Breast epithelium (tissue), 4 donors: ENCODE measurements at places on chromosomes 5 and 9. TPM values are rescaled to one million over a fixed set of nuclear protein-coding genes. Genes with fewer than 3 reads are reported as not detected.
A peak's percentile ranks its signal among the peaks of the same experiment; 100 is the strongest.

- DNase-seq: no peak
These were observed 39.8 kb downstream of the STARD4 start for GRCh38 chr5:111472579-111472978.

PDCD1LG2 gene
- 8.0 TPM for total RNA-seq

GRCh38 chr5:139577689-139578290 is 16.7 kb downstream of the UBE2D2 start:
- DNase-seq: no peak

UBE2QL1 gene
- 0.44 TPM for total RNA-seq

- DNase-seq: no peak
These were observed 76.8 kb upstream of the SH3PXD2B start for GRCh38 chr5:172530878-172531703.

PRDM9 gene
- not detected for total RNA-seq

GRCh38 chr9:129077236-129077635 is 3.7 kb upstream of the DOLPP1 start:
- DNase-seq: no peak

GRCh38 chr5:140324041-140324600 is 21.2 kb upstream of the PFDN1 start:
- DNase-seq: no peak

GDNF gene
- 0.33 TPM for total RNA-seq

DNA sequence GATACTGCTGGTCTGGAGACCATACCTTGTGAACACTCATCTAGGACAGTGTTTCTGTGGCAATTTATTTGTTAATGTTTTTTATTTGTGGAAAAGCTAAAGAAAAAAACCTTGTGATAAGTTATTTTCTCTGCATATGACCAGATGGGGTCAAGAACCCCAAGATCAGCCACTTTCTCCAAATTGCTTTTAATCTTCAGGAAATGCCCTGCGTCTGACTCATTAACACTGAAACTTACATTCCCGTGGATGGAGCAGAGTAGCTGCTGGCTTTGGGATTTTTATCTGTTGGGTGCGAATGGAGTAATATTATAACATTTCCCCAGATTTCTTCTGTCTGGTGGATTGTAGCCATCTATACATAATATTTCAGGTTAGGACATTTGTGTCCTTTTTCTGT is 444.5 kb downstream of the SH3GL2 start:
- no peak for DNase-seq

DNA sequence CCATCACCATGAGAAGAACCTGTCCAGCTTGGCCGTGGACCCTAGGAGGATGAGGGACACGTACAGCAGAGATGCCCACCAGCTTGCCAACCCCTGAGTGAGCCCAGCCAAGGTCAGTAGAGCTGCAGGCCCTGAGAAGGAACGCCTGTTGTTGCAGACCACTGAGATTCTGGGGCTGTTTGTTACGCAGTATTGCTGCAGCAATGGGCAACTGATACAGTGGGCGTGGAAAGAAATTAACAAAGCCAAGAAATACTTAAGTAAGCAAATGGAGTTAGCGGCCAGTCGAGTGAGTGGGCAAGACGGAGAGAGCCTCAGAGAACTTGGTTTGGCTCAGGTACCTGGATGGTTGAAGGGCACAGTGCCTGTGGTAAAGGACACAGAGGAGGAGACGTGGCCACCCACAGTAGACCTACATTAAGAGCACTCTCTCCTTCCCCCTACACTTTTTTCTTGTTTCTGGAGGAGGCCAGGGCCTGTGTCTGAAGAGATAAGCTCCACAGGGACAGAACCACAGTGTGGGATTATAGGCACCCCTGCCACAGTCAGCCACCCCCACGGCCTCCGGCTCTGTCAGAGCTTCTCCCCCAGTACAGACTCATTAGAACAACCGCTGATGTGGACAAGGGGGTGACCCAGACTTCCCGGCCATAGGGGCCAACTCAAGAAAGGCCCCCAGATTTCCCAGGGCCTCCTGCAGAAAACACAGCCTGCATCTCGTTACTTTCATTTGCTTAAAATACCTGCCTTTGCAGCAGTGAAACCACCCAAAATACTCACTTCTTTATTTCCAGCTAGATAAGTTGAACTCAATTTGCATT is 40.1 kb upstream of the GRHPR start:
- DNase-seq: no peak

- DNase-seq: no peak
These were observed 20.4 kb upstream of the KIF12 start for GRCh38 chr9:114119242-114120191.

GRCh38 chr5:31678180-31678579 is 39.2 kb downstream of the PDZD2 start:
- no peak for DNase-seq

- no peak for DNase-seq
These were observed 2.9 kb upstream of the NXNL2 start for GRCh38 chr9:88531920-88532698.

PTCD2 gene
- 7.5 TPM for total RNA-seq

LHX6 gene
- 9.8 TPM for total RNA-seq

GRCh38 chr5:121121786-121122185 is 657.7 kb downstream of the PRR16 start:
- DNase-seq: no peak

- DNase-seq: no peak
These were observed 20.4 kb upstream of the PRUNE2 start for GRCh38 chr9:76926324-76926741.

DNA sequence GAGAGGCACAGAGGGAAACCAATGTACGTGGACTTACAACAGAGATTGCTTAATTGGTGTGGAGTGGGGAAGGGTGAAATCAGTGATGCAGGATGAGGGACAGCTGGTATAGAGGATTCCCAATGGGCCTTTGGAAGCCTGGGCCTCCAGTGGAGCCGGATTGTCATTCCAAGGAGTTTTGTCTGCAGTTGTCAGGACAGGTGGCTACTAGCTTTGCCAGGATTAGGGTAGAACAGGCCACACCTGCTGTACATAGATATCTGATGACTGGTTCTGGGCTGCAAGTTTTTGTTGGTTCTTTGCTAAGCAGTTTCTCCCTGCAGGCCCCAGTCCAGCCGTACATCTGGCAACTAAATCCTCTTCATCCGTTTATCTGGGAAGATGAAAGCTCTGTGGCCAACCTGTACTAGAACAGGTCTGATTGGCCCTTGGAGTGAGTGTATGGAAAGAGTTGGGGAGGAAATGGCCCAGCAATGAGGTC is 4.2 kb downstream of the SKP2 start:
- no peak for DNase-seq

- no peak for DNase-seq
These were observed 34.4 kb upstream of the CDH12 start for GRCh38 chr5:22887566-22887965.

- DNase-seq: no peak
These were observed 4.1 kb upstream of the CCNG1 start for GRCh38 chr5:163433271-163433670.

DNA sequence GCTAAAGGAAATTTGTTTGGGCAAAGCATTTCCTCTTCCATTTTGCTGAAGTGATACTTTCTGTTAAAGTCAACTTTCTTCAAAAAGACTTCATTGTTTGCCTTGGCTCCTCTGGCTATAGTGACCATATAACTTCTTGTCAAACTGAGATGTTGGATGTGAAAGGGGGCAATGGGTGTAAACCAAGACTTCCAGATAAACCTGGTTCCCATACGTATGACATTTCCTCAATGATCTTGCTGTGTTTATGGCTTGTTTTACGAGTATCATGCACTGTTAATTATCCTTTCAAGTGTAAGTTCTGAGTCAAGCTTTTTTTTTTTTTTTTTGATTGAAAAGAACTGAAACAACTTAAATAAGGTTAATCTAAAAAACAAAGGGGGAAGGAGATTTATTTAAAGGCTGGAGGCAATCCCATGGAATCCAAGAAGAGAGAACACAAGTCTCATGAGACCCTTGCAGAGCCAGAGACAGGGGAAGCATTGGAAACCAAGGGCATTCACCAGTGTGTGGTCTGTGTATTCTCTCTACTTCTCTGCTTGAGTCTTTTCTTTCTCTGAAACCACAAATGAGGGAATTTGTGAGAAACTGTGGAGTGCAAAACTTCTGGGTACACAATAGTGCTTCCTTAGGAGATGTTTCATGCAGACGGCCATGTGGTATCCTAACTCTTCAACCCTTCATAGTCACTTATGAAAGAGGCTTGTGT is 335.3 kb downstream of the RAB3C start:
- DNase-seq: no peak

DNA sequence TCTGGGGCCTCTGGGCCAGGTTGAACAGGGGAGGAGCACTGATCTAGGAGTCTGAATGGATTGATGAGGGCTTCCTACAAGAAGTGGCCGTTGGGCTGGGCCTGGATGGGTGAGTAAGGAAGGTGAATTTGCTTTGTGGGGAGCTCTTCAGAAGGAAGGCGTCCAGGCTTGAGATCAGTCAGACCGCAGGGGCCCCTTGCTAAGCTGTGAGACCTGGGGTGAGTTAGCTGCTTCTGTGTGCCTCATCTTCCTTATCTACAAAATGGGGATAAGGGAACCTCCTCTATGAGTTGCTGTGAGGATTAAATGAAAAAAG is 1.1 kb upstream of the SYNPO start:
- no peak for DNase-seq

ADCY2 gene
- total RNA-seq: 3.8 TPM

ENTREP1 gene
- 52.7 TPM for total RNA-seq

PCAT7 gene
- total RNA-seq: not detected

DNA sequence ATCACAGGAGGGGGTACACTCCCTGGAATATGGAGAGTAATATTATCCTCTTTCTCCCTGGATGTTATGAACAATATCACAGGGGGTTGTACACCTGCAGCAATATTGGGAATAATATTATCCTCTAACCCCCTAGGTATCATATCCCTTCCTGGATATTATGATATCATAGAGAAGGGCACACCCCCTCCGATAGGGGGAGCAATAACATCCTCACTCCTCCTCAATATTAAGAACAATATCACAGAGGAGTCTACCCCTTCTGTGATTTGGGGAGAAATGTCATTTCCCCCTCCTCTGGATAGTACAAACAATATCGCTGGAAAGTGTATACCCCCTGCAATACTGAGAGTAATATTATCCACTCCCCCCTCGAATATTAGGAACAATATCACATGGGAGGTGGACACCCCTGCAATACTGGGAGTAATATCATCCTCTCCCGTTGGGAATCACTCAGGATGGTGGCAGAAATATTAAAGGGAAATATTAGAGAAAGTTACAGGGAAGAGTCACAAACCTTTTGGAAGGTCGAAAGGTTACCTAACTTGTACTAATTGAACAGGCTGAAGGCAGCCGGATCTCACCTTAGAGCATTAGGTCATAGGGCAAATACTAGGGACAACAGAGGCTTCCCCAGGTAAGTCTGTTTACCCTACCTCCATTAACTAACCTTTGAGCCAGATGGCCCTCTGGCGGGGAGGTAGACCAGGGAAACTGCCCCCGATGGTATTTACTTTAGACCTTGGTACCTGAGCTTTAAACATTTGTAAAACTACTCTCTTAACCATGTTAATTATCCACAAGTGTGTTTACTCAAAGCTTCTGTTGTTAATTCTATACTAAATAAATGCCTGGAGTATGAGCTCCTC is 57.5 kb upstream of the FREM1 start:
- DNase-seq: no peak

- no peak for DNase-seq
These were observed 20.8 kb downstream of the LHFPL2 start for GRCh38 chr5:78627766-78628165.

DNA sequence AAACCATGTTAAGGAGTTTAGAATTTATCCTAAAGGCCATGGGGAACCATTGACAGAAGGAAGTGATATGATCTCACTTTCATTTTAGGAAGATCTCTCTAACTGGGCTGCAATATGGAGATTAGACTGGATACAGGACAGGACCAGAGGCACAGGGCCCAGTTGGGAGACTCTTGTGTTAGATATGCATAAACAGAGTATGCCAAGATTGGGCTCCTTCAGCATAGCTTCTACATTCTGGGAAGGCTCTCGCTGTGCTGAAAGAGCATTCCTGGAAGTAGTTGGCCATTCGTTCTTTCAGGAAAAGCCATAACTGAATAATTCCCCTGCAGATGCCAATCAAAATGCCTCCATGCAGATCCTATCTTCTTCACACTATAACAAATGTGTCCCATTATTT is 204.5 kb downstream of the CWC27 start:
- DNase-seq: no peak

- DNase-seq: no peak
These were observed 288.7 kb downstream of the DOCK8 start for GRCh38 chr9:503326-503725.

CCDC171 gene
- total RNA-seq: 4.8 TPM

- peak; percentile 90 for DNase-seq
These were observed 17.2 kb downstream of the SPTLC1 start for GRCh38 chr9:92097997-92098482.

NEUROG1 gene
- total RNA-seq: not detected

IGIP gene
- total RNA-seq: 21.8 TPM

ANKRD31 gene
- 0.59 TPM for total RNA-seq

C1QTNF3 gene
- total RNA-seq: 22.2 TPM

GRCh38 chr9:132309056-132309455 is 45.7 kb downstream of the SETX start:
- DNase-seq: no peak

DNA sequence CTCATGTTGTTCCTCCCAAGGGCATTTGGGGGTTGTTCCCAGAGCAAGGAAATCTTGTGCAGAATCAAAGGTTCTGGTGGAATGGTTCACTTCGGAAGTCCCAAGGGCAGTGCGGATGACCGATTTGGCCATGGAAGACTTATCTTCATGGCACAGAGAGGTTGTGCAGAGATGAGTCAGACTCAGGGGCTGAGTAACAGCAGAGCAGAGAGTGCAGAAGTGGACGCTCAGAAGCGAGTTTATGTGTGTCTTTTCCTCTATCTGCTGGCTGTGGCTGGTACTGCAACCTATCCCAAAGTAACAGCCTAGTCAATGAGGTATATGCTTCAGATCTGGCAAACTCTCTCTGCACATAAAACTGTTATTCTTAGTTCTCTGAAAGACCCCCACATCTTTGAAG is 118.1 kb downstream of the DPYSL3 start:
- DNase-seq: no peak

TSLP gene
- 1.6 TPM for total RNA-seq
